Upper lobe of right lung (tissue), 1 donor: ENCODE measurements at places on chromosomes 12 and 14. TPM values are rescaled to one million over a fixed set of nuclear protein-coding genes. Genes with fewer than 3 reads are reported as not detected.

- no peak for DNase-seq
Observed at GRCh38 chr12:43169115-43169681, 382.8 kb downstream of the ADAMTS20 start.

DNA sequence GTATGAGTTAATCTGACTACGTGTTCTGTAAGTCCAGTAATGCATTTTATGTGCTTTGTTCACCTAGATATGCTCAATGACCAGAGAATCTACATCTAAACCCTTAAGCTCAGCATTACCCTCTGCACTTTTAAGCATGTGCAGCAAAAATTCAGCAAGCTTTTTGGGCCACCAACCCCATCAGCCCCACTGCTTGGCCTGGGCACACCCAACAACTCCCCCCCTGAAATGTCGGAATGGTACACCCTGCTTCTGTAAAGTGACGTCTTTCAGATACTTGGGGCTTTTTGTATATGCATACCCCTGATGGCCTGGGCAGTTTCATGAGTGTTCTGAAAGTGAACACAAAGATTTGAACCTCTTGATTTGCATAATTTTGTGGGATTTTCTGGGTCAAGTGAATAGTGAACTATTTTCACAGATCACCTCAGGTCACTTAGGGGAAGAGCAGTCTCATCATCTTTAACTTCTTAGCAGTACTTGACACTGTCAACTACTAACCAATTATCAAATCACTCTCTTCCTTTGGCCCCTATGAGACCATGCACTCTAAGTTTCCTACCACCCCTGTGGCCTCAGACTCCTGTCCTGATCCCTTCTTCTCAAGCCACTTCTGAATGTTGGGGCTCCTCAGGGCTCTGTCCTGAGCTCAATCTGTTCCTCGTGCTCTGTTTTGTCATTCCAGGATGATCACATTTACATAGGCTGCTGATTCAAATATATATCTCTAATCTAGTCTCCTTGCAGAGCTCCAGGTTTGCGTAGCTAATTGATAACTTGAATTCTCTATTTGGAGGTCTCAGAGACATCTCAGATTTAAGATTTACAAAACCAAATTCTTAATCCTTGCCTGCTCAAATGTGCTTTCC lies 36.3 kb upstream of the PPM1A start:
- no peak for DNase-seq

- no peak for DNase-seq
Observed at GRCh38 chr12:42468341-42468821, 121.2 kb downstream of the PRICKLE1 start.

GRCh38 chr12:51522696-51523095 lies 68.3 kb upstream of the SCN8A start:
- no peak for DNase-seq

GRCh38 chr12:57733928-57734327 lies 4.6 kb downstream of the AGAP2 start:
- DNase-seq = no peak

DNA sequence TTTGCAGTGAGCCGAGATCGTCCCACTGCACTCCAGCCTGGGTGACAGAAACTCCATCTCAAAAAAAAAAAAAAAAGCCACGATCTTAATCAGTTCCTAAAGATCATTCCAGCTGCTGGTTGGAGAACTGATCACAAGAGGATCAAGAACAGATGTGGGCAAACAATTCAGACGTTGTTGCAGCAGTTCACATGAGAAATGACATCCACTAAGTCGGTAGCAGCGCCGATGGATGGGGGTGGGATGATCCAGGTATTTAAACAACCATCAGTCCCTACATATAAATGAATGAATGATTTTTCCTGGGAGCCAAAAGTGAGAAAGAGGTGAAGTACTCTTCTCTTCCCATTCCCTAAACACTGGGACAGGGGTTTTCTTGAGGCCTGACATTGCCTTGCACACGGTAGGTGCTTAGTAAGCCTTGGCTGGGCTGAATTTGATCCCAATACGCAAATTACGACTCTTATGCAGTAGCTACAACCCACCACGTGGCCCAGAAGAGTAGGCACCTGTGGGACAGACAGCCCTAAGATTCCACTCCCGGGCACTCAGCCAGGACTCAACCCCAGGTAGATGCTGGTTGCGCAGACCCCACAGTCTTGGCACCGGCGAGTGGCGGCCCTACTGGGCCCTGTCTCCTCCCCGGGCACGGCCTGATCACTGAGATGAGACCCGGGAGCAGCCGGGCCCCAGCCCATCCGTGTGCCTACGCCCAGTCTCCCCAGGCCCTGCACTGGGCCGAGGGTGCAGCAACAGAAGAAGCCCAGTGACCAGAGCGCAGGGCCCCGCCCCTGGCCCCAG lies 565 bp downstream of the SPRYD3 start:
- DNase-seq = no peak

GRCh38 chr14:48936362-48936761 lies 649.8 kb downstream of the RPS29 start:
- DNase-seq = no peak

GRCh38 chr14:88904864-88905263 lies 80.4 kb downstream of the TTC8 start:
- no peak for DNase-seq

- DNase-seq = no peak
Observed at GRCh38 chr12:110317911-110318310, 36.9 kb downstream of the ATP2A2 start.

DNA sequence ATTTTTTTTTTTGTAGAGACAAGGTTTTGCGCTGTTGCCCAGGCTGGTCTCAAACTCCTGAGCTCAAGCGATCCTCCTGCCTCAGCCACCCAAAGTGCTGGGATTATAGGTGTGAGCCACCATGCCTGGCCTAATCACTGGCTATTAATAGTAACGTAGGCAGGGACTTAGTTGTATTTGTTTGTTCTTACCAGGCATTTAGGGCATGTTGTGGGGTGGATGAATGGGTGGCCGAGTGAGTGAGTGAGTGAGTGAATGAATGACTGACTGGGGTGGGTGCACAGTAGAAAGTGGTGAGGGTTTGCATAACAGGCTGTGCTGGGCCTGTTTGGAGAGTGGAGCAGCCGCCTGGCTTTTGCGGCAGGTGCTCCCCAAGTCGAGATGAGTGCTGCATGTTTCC lies 87.0 kb downstream of the FOXN4 start:
- no peak for DNase-seq

DNA sequence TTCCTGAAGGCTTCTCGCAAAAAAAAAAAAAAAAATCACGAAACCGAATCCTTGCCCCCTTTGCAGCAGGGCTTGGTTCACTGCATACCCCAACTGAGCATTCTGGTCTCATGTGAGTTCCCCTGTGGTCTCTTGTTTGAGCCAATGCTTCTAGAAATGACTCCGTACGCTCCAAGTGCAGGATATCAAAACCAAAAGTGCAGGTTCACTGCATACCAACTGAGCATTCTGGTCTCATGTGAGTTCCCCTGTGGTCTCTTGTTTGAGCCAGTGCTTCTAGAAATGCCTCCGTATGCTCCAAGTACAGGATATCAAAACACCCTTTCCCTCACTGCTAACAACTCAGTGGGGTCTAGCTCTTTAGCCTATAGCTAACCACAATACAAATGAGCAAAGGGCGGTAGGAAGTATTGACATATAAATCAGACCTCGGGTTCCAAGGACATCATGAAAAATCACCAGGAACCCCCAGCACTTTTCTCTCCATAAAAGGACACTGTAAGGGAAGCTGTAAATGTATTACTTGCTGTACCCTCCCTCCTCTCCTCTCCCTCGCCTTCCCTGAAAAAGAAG lies 206.3 kb upstream of the NOS1 start:
- no peak for DNase-seq

- DNase-seq = no peak
Observed at GRCh38 chr12:42221726-42222125, 16.3 kb downstream of the YAF2 start.

The FAIM2 gene
- total RNA-seq = 1.2 TPM

The EML1 gene
- 42.2 TPM for total RNA-seq

The CAPZA3 gene
- total RNA-seq = not detected

The PELI2 gene
- total RNA-seq = 25.7 TPM

The KRT3 gene
- total RNA-seq = not detected
